Brain pericyte (primary cell): ENCODE measurements at places on chromosomes 2 and 18.

DNA sequence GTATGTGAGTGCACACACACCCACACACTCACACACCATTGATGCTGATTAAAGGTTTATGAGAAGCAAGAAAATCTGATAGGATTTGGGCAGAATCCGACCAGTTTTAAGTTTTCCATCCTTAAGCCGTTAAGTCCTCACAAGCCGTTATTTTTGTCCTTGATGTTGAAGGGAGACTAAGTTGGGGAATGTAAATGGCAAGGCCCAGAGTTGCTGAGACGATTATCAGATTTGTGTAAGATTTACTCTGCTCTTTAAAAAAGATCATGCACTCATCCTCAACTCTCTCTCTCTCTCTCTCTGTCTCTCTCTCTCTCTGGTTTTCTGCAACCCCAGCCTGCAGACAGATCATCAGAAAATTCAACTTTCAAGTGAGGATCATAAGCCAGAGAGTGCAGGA is 238.8 kb downstream of the SMAD2 start:
- DNase-seq: no peak

DNA sequence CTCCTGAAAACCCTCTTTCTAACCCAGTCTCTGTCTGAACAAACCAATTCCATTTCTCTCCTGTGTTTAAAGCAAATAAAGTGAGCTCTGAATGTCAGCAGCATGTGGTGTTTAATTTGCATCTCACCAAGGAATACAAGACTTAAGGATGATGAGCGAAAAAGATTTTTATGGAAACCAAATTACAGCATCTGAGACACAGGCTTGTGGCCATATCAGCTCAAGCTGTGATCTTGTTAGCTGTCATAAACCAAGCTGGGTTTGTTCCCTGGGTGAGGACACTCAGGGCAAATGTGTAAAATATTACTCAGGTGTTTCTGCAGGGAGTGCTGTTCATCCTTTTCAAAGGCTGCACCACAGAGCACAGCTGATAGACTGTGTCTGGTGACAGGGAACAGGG is 129.3 kb upstream of the REV1 start:
- no peak for DNase-seq

DNA sequence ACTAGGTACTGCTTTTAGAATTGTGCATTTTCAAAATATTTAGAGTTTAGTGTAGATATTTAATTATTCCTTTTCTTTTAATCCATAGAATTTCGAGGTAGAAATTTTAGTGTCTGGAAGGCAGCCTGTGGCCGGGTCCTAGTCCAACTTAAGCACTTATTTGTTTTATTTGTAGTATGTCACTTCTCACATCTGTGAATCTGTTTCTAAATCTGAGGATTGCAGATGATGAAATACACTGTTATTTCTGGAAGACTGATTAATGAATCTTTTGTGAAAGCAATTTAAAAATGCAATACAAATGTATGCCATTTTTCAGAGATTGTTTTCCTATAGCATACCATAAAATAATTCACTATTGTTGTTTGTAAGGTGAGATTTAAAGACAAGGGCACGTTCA is 483.9 kb upstream of the TRIB2 start:
- DNase-seq: no peak

DNA sequence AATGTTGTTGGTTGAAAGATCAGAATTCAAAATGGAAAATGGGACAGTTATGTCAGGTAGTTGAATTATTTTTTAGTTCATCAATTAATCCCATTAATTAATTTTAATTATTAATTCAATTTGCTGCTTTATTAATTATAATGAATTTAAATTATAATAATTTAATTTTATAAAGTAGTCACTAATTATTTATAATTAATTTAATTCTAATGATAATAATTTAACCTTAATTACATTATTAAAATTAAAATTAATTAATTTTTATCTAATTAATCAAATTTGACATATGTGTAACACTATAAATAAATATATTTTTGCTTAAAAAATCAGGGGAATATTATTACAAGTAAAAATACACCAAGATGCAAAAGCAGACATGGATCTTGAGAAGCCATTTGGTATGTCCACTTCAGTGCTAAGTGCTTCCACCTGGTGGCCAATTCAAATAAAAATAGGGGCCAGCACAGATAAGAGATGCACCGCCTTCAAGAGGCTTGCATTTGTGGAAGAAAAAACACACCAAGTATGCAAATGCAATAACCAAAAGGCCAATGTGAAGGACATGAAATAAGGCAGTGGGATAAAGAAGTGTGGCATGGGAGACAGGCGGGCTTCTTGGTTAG is 73.2 kb downstream of the MBP start:
- no peak for DNase-seq

- no peak for DNase-seq
These were observed 13.7 kb downstream of the NCKAP1 start for GRCh38 chr2:183024339-183025095.

GRCh38 chr2:145802133-145802532 is 1282.2 kb upstream of the ZEB2 start:
- DNase-seq: no peak

GRCh38 chr2:62736899-62737559 is 31.5 kb downstream of the EHBP1 start:
- DNase-seq: no peak

GRCh38 chr2:120436885-120437603 is 91.1 kb downstream of the INHBB start:
- DNase-seq: no peak

DNA sequence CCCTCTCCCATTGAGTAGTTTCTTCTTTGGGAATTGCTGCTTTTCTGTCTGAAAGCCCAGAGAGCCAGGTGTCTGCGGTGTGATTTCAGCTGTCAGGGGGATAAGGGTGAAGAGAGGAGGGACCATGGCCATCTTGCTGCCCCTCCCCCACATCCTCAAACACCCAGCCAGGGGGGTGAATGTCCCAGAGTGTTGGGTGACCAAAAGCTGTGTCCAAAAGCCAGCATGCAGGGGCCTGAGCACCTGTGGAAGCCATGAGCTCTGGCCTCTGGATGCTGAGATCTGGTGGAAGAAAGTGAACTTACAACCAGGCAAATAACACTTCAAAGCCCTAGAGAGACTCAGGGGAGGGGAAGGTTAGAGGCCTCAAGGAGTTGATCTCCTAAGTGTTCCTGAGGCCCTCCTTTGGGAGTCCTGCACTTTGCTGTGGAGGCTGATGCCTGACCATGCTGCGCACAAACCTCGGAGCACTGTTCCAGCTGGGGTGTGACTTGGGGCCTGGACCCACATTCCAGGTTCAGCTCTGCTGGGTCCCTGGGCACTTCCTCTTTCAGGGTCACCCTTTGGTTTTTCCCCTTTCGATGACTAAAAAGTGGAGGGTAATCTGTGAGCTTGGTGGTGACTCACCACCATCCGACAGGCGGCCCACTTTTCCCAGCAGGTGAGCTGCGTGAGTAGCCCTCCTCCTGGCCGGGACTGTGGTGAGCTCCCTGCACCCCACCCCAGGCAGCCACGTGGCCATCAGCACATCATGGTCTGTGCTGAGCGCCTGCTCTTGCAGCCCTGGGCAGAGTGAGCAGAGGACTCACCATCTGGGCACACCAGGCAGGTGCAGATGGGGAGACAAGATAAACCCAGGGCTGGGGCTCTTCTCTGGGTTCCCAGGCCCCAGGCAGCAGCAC is 66.8 kb upstream of the FOSL2 start:
- no peak for DNase-seq

- no peak for DNase-seq
These were observed 133.8 kb upstream of the LMAN1 start for GRCh38 chr18:59492756-59493421.

GRCh38 chr2:37143974-37144373 is 12.8 kb downstream of the EIF2AK2 start:
- DNase-seq: no peak

DNA sequence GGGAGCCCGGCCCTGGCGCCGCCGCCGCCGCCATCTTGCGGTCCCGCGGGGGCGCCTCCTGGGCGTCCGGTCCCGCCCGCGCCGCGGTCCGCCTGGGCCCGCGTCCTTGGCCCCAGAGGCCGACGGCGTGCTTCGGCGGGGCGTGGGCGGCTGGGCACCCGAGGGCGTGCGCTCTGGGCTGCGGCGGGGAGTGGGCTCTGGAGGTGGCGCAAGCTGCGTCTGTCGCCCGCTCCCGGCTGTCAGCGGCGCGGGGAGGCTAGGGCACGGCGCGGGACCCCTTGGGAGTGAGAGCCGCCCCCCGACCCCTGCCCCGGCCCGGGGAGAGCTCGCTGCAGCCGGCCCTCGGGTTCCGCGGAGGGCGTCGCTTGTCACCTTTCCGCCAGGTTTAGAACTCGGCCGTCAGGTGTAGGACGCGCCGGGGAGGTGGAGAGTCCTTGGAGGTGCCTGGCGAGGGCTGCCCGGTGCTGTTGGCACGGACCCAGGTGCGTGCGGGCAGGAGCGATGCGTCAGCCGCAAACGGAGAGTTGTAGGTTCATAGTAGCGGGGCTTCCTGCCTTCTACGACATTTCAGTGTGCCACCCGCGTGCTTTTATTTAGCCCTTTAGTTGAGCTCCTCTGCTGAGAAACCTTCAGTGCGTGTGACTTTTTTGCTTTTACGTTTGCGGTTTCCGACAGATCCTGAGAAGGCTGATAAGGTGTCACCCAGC is 921 bp downstream of the VAPA start:
- DNase-seq: no peak

GRCh38 chr2:236133410-236134012 is 34.7 kb downstream of the GBX2 start:
- DNase-seq: no peak

DNA sequence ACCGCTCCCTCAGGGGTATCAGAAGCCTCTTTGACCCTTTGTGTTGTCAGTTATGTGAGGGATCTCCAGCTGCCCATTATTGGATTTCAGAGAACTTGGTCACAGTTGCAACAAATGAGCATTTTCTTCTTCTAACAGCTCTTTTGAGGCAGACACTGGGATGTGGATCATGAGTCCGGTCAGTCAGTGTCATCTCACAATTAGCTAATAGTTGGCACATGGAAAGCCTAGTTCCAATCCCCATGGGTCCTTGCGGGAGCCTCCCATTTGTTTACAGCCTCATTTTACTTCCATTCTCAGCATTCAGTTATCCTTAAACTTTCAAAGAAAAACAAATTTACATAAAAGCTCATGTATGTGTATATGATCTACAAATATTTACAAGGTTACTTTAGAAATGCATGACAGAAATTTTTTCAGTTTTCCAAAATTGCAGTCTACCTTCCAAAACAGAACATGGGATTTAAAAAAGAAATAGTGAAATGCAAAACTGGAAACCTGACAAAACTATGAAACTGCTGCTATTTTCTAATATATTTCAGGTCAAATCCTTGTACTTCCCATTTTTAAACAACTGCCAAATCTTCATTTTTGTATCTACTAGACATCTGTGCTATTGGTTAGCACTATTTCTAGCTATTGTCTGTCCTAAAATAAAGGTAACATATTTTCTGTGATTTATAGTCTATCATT is 547.1 kb upstream of the ZEB2 start:
- no peak for DNase-seq

DNA sequence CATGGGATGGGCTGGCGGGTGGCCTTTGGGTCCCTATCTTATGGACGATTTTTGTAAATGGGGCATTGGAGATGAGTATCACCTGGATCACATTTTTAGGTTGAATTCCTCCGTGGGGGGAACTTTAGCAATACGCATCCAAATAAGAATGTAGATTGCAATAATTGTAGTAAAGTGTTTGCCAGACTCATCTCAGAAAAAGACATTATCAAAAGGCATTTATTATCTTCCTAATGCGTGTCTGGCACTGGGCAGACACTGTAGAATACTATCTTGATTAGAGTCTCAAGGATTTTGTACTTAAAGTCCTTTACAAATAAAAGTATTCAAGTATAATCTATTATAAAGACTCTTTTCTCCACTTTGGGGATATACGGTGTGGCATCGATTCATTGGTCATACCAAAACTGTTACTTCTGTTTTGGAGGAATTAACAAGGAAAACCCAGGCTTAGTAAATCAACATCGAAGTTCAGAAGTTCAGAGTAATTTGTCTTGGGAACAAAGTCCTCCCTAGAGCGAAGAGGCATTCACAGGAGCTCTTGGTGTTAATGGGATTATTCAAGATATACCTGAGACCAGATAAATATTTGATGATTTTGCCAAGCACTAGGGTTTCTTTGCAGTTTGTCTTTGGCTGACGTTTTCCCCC is 578 bp upstream of the ACKR3 start:
- DNase-seq: no peak

DNA sequence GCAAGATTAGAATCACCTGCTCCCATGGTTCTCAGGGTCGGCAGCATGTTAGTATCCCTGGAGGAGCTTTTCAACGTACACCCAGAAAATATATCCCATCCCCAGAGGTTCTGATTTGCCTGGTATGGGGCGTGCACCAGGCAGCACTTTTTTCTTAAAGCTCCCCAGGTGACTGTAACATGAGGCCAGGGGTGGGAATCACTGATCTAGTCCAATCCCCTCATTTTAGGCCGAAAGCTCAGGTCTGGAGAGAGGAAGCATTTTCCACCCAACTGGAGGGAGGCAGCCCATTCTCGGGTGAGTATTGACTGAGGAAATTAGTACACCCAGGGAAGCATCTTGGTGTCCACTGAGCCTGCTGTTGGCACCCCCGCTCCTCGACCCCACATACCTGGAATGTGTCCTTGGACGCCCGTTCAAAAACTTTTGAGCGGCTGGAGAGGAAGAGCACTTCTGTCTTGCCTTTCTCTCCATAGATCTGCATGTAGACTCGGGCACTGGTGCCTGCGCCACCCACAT is 94.3 kb downstream of the LOXHD1 start:
- no peak for DNase-seq

GRCh38 chr2:188512456-188512855 is 220.8 kb downstream of the GULP1 start:
- no peak for DNase-seq

- DNase-seq: no peak
These were observed 403 bp downstream of the TMEM127 start for GRCh38 chr2:96265349-96265839.

GRCh38 chr18:50970006-50970405 is 2.2 kb downstream of the ELAC1 start:
- no peak for DNase-seq

- no peak for DNase-seq
These were observed 147.6 kb downstream of the CDC42EP3 start for GRCh38 chr2:37523814-37524362.

DNA sequence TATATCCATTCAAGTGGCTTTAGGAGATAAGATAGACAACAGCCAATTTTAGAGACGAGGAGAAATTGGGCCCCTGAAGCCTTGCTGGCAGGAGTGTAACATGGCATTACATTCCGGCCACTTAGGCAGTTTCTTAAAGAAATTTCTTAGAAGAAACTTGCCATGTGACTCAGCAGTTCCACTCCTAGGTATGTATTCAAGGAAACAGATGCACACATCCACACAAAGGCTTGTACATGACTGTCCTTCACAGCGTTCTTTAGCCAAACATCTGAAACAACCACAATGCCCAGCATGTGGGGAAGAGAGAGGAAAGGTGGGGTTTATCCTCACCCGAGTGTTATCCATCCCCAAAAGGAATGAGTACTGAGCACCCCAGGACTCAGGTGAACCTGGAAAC is 107.1 kb downstream of the NFATC1 start:
- DNase-seq: no peak

GRCh38 chr2:232653441-232653840 is 20.0 kb downstream of the EFHD1 start:
- DNase-seq: no peak

DNA sequence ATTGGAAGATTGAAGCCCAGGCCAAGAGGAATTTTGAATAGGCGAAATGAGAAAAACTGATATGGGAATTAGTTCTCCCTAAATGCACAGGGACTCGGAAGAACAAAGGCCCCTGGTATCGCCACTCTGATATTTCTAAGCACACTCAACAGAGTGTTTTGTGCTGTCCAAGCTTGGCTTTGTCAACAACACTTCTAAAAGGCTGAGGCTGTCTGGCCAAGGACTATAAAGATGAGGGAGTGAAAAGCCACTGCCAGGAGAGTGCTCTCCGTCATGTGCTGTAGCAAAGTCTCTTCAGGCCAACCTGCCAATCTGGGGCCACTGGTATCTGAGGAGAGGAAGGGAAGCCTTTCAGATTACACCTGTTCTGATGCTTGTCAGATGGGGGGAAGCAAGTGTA is 611.2 kb upstream of the PIK3C3 start:
- no peak for DNase-seq
